Right renal pelvis (tissue), 4 donors: ENCODE measurements at places on chromosomes 13 and 19.
A peak's percentile ranks its signal among the peaks of the same experiment; 100 is the strongest.

DNA sequence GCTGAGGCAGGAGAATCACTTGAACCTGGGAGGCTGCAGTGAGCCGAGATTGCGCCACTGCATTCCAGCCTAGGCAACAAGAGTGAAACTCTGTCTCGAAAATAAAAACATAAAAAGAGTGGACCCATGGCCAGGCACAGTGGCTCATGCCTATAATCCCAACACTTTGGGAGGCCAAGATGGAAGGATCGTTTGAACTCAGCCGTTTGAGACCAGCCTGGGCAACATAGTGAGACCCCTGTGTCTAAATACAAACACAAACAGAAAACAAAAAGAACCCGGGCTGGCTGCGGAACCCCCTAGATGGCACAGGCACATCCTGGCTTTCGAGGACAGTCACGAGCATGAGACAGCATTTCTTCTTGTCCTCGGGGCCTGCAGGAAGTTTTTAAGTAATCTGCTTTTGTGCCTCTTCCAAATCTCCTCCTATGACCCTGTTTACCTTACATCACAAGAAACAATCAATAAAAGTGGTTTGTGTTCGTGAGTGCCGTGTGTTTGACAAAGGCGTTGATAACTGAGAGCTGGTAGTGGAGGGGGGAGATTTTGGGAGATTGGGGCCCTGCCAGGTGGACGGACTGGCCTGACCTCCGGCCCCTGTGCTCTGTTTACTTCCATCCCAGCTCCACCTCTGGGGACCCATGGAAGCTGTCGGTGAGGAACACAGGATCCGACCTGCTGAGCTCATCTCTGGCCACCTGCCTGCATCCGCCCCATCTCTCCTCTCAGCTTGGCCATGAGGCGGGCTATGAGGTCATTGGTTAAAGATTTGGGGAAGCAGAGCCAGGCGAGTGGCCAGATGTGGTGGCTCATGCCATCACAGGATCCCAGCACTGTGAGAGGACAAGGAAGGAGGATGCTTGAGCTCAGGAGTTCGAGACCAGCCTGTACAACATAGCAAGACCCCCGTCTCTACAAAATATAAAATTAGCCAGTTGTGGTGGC lies 5.9 kb upstream of the GDF15 start:
- no peak for DNase-seq

DNA sequence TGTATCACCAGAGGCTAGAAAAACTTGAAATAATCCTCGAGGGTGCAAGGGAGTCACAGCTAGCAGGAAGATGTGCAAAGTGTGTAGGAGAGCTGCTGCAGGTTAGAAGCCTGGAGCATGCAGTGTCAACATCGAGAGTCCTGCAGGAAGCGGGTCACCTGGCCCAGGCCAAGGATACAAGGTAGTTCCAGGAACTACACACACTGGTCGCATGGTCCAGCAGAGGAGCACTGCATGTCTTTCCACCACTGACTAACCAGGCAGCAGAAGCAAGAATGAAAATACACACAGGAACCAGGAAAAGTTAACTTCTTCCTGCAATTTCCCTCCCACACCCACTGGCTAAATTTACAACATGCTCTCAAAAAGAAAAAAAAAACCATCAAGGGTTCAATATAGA lies 36.0 kb upstream of the MIR17HG start:
- DNase-seq: no peak

- DNase-seq: no peak
Observed at GRCh38 chr13:110127986-110128511, 178.9 kb downstream of the COL4A1 start.

DNA sequence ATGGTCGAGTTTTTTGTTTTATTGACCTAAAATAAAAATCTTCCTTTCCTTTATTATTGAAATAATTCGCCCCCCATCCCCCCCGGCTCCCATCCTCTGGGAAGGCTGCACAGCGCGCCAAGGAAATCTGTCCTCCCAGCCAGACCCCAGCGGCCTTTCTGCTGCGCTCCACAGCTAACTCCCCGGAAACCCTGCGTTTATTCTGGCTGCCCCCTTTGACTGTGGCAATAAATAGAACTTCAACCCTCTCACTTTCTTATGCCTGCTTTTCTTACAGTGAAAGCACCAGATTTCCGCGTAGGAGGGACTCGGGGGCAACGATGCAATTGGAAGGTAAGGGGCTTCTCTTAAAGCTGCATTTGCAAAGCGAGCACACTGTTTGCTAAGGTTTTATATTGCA lies 9.7 kb upstream of the C19orf12 start:
- DNase-seq: no peak

DNA sequence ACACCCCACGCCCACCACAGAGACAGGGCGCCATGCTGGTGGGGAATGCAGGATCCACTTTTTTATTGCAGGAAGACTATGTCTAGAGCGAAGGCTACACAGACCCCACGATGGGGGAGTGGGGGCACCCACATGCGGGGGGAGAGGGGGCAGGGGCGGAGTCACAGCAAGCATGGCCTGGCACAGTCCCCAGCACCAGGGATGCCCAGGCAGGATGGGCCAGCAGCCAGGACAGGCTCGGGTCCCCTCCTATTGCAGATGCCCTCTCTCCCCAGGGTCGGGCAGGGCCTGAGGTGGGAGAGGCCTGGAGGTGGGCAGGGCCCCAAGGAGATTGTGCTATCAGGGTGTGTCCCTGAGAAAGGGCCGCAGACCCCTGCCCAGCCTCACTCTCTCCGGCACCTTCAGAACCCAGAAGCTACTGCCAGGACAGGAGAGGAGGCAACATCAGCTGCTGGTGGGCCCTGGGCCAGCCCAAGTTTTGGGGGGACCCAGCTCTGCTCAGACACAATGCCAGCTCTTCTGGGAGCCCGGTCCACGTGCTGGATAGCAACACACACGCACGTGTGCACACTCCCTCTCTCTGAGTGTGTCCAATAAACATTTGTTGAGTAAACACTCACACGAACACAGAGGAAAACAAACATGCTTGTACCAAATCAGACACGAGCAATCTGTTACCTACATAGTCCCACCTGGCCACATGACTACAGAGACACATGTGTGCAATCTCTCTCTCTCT lies 6.5 kb downstream of the DIRAS1 start:
- DNase-seq: no peak

DNA sequence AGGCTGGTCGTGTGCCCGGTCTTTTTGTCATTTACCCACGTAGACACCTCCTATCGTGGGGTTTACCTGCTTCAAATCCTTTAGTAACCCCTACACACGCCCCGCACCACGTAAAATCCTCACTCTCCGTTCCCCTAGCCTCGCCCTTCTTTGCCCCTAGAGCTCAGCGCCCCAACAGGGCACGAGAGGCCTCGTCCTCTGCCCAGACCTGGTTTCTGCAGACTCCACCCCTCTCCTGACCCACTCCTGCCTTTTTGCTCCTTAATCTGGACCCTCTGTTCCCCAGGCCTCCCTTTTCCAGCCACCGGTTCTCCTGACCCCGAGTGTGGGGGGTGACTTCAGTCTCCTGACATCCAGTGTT lies 412 bp downstream of the ZNF528 start:
- DNase-seq: peak; percentile 1

- no peak for DNase-seq
Observed at GRCh38 chr19:4742723-4743646, 19.3 kb upstream of the DPP9 start.

GRCh38 chr19:12872941-12873890 lies 8.0 kb downstream of the DNASE2 start:
- DNase-seq: no peak

DNA sequence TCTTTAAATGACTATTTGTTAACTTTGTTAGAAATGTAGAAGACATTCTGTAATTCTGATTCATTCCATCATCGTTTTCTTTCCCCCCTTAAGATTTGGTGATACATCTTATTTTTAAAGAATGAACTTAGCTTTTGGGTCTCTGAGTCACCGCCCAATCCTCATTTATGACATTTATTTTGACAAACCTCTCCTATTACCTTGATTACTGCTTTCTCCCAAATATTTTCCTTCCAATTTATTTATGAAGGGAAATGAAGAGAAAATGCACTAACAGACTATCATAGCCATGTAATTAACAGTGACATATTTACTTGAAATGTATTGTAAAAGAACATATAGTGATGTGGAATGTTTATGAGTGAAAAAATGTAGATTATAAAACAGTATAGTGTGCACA lies 241.6 kb downstream of the DCLK1 start:
- DNase-seq: no peak

GRCh38 chr19:2700660-2701360 lies 1.7 kb downstream of the GNG7 start:
- DNase-seq: no peak

- no peak for DNase-seq
Observed at GRCh38 chr19:15104003-15104402, 3.2 kb upstream of the SYDE1 start.

- DNase-seq: no peak
Observed at GRCh38 chr19:55056827-55057226, 6.1 kb downstream of the RDH13 start.

DNA sequence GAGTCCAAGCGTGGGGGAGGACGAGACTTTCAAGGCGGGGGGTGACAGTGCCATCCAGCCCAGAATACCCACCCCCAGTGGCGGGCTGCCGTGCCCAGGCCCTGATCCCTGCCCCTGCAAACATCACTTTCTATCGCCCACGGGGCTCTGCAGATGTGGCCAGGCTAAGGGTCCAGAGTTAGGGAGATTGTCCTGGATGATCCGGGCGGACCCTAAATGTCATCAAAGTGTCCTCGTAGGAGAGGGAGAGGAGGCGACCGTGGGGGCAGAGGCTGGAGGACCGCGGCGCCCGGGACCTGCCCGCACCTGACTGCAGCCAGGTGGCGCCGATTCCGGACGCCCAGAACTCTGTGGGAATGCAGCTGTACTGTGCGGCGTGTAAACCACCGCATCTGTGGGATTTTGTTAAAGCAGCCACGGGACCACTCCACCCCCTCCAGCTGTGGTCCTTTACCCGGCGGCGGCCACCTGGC lies 32.4 kb downstream of the GJA3 start:
- no peak for DNase-seq

- DNase-seq: no peak
Observed at GRCh38 chr19:37304190-37304883, 66.6 kb upstream of the ZNF527 start.

GRCh38 chr19:51810223-51810622 lies 15.3 kb downstream of the FPR3 start:
- no peak for DNase-seq

GRCh38 chr13:72823724-72824123 lies 41.8 kb downstream of the PIBF1 start:
- no peak for DNase-seq

DNA sequence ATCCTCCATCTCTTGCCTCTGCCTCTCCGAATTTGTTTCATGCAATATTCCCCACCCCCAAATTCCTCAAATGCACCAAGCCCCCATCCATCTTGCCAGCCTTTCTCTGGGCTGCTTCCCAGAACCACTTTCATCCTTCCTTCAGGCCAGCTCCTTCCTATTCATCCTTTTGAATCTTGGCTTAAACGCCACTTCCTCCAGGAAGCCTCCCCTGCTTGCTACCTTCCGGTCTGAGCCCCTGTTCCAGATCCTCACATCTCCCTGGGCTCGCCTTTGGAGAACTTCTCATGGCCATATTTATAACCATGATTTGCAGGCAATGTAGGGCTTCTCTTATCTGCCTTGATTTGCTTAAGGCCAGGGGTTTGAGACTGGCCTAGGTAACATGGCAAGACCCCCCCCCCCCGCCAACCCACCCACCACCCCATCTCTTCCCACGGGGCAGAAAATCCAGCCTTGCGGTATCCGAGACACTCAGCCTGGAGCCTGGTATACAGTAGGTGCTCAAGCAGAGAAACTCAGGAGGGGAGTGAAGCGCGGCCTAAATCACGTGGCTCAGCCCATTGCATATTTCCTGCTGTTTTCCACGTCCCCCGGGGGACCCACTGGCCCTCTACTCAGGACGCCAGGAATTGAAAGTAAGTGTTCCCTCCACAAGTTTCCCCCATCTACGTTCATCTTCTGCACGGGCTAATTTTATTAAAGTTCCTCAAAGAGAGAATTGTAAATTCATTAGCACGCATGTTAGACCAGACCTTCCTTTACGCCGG lies 151.9 kb downstream of the PTPRS start:
- DNase-seq: no peak

GRCh38 chr19:58229255-58229639 lies 533 bp downstream of the ZNF544 start:
- DNase-seq: no peak

DNA sequence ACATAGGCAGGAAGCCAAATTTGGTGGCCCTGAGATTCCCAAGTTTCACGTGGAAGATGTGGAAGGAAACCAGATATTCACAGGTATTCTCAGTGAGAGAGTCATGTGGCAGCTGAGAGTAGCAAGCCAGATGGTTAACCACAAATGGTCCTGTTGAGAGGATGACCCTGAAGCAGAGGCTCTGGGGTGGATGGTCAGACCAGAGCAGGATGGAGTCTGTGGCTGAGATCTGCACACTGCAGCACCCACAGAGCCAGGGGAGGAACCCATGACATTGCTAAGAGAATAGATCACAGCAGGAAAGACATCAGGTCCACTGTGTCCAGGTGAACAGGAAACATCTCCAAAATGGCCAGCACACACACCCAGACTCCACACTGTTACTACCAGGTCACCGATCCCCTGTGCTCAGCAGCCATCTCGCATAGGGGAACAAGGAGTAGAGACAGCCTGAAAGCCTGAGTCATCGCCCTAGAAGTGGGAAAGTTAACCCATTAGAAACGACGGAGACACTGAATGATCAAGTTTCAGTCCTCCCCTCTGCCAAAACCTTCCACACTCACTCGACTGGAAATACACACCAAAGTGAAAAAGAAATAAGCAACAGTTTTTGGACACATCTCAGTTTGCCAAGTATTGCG lies 160.0 kb downstream of the RBM26 start:
- DNase-seq: no peak

DNA sequence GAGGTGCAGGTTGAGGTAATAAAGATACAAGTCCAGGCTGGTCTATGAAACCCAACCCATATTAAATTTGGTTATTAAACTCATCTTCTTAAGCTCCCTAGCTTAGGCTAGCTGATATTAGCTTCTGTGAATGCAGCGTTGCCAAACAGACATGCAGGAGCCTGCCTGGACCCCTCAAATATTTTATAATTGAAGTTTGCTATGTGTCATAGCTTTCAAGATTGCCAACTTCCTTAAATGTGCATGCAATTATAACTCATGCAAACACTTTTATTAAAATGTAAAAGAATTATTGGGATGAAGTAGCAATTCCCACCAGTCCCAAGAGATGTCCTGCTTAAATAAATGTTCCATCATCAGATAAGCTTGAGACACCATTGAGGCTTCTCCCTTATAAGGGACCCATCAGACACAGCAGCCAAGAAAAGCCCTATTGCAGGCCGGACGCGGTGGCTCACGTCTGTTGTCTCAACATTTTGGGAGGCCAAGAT lies 51.3 kb downstream of the MBNL2 start:
- no peak for DNase-seq
